ENCODE measurements at places on chromosomes 7 and 10. TPM values are rescaled to one million over a fixed set of nuclear protein-coding genes. Genes with fewer than 3 reads are reported as not detected.

Gene ELN
- 0.17 TPM for total RNA-seq

GRCh38 chr10:60883187-60883586 lies 60.8 kb downstream of the RHOBTB1 start:
- H3K27ac ChIP-seq, result no peak overlapping the region
- no peaks in the 10 kb centered on the region for H3K4me1 ChIP-seq
- peak; percentile 8 for DNase-seq
- no peaks in the 10 kb centered on the region for H3K36me3 ChIP-seq
- H3K4me3 ChIP-seq, result no peak overlapping the region

DNA sequence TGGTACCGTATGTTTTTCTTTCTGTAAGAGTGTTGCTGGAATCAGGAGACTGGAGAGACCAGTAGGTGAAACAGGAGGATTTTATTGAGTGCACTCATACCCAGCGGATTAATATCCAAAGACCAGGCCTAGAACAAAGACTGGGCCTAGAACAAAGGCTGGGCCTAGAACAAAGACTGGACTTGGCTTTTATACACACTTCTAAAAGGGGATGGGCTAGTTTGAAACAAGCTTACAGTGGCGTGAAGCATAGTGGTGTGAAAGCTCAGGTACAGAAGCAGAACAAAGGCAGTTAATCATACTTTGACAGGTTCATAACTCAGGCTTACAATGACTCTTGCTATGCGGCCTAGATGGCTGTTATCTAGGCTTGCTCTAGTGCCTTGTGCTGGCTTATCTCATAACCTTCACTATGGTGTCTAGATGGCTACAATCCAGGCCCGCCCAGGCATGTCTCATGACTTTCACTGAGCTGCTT lies 67.7 kb downstream of the TRIM24 start:
- no peak overlapping the region for H3K4me3 ChIP-seq
- peak; percentile 31 for DNase-seq

DNA sequence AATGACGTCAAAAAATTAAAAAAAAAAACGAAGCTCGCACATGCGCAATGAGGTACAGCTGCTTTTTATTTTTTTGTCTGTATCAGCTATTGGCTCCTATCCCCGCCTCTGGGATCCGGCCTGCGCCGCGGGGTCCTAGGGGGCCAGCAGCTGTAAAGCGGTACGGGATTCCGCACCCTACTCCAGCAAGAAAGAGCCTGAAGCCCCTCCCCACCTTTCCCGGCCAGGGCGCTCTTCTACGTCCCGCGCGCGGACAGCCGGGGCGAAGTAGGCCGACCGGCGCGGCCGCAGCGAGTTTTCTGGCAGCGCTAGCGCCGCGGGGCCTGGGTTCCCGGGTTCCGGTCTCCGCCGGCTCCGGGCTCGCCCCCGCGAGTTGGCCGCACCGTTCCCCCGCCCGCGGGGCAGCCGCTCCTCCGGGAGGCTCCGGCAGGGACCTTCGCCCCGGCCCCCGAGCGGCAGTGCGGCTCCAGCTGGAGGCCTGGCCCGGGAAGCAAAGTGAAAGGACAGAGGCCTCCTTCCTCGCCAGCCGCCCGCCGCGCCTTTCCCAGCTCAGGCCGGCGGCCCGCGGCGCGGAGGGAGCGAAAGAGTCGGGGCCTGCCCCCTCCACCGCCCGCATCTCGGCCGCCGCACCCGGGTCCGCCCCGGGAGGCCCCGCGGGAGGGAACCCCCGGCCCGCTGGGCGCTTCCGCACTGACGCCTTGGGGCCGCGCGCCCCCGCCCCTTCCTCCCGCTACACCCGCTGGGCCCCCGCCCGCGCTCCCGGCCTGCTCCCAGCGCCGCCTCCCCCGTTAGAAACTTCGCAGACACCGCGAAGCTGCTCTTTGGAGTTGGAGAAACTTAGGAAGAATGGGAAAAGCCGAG lies 4.7 kb upstream of the SPAG6 start:
- H3K27me3 ChIP-seq, result peaks cover 11% of the 10 kb centered on the region
- peak; percentile 76 for DNase-seq
- peak overlapping the region; percentile 89 for H3K27ac ChIP-seq
- peaks cover 16% of the 10 kb centered on the region for H3K4me1 ChIP-seq
- no peaks in the 10 kb centered on the region for H3K36me3 ChIP-seq

DNA sequence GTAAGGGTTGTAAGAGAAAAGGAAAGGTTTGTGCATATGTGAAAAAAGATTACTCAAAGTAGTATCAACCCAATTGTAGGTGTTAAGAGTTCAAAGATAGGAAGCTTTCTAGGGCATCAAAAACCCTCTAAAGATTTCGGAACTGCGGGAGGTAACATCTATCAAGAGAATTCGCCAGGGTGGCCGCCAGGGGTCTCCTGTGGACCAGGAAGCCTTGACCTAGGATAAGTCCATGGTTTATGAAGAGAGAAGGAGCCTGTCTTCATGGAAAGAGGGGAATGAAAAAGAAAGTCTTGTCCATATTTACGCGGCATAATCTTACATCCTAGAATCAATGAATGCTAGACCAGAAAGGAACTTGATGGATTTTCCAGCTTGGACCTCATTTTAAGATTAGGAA lies 140.7 kb upstream of the CALCR start:
- no peaks in the 10 kb centered on the region for H3K36me3 ChIP-seq
- DNase-seq, result peak; percentile 28
- H3K27me3 ChIP-seq, result peaks cover 3% of the 10 kb centered on the region
- H3K4me1 ChIP-seq, result no peaks in the 10 kb centered on the region

- H3K36me3 ChIP-seq, result peaks cover 6% of the 10 kb centered on the region
- no peak for DNase-seq
- H3K4me3 ChIP-seq, result peak overlapping the region; percentile 66
- H3K4me1 ChIP-seq, result peaks cover 5% of the 10 kb centered on the region
- peak overlapping the region; percentile 88 for H3K27ac ChIP-seq
Observed at GRCh38 chr7:155002411-155003091, 373 bp downstream of the PAXIP1 start.

Measured in HCT116 (cell line).